ENCODE measurements at places on chromosomes 3 and 15.

- no peak for DNase-seq
These were observed 4.7 kb upstream of the CALML4 start for GRCh38 chr15:68209735-68210408.

DNA sequence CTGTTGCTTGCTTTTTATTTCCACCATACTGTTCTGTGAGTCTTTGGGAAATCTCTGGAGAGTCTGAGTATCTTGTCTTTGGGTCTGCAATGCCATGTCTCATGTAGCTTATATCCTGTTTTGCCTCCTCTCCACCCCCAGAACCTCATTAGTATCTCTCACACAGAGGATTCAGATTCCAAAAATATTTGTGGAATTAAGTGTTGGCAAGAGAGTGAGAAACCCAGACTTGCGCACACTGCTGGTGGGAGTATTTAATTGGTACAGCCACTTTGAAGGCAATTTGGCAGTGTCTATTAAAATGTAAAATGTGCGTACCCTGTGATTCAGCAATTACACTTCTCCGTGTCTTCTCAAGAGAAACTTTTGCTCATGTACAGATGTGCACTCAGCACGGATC, 68.6 kb downstream of the ZNF621 start:
- no peak for DNase-seq

DNA sequence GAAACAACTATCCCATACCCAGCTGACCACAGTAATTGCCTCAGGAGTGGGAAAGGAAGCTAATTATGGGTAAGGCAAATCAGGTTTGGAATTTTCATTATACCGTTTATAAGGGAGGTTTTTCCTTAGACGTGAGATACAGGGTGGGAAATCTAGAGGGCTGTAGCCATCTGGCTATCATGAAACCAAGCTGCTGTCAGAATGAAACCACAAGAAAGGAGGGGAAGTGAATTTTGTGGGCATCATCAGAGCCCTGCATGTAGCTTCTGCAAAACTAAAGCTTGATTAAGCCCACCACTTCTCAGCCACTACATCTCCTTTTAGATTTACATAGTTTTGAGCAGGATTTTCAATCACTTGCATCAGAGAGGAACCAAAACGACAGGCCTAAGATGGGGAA, 893.5 kb downstream of the TUSC7 start:
- no peak for DNase-seq

- DNase-seq = no peak
These were observed 577.6 kb downstream of the RSL24D1 start for GRCh38 chr15:54619180-54619579.

DNA sequence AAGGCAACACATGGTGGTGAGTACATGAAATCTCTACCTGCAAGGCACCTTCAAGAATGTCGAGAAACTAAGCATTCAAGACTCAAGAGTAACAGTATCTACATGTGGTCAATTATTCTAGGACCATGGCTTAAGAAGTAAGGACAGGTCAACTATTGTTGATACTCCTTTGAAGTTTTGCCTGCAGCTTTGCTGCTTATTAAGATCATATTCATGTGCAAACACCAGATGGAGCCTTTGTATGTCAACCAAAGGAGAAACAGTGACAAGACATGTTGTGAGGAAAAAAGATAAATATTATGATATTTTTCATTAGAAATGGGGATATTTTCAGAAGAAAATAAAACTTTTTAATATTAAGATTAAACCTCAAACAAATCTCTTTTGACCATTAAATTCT, 52.3 kb upstream of the FGF7 start:
- DNase-seq = no peak

DNA sequence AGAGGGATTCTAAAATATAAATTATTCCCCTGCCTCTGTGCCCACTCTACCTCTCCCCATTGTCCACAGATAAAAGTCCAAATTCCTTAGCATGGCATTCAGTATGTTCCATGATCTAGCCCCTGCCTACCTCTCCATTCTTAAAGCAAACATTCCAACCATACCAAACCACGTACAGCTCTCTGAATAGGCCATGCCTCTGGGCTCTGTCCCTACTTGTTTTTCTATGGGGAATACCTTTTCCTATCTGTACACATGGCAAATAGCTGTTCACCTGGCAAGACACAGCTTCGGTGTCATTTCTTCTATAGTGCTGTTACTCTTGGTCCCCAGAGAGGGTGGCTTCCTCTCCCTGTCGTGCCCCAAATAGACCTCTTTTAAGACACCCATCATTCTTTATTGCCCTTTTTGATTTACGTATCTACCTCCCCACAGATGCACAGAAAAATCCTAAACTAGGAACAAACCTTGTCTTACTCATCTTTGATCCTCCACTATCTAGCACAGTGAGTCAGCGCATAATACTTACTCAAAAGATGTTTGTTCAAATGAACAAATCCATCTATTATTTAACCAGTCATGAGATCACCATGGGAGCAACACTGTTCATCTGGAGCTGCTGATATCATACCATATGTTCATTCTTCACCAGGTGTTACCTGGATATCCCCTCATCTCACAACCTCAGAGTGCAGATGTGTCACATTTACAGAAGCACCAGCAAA, 329.8 kb downstream of the THSD4 start:
- DNase-seq = no peak

DNA sequence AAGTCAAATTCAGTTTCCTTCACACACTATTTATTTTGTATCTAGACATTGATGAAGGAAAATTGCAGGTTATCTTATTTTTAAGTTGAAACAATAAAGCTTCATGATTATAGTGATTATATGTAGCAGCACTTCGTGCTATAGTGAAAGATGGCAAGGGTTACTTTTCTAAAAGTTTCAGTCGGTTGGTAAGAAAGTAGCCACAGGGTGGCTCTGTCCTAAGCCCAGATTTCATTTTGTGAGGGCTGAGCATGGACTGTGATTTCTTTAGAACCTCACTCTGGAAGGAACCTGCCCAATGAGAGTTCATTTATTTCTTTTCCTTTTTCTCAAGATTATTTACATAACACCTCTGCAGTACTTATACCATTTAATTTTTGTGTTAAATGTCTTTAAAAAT, 66.5 kb downstream of the NME9 start:
- DNase-seq = no peak

- DNase-seq = no peak
These were observed 150.2 kb upstream of the MLF1 start for GRCh38 chr3:158420654-158421396.

DNA sequence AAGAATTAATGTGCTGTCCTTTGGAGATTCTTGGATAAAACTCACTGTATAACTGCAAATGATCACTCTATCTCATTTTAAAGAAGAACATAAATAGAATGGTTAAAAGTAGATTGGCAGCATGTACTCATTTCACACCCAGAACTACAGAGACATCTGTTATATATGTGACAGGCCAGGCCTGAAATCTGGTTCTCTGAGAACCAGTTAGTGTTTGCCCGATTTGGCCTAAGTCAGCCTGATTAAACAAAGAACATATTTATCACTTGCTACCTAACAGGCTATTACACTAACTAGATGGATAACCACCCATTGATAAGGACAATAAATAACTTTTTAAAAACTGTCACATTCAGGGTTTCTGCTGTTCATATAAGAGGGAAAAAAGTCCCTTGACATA, 460.1 kb downstream of the CNTN4 start:
- no peak for DNase-seq

GRCh38 chr15:85690561-85691231, 104.0 kb downstream of the KLHL25 start:
- DNase-seq = no peak

DNA sequence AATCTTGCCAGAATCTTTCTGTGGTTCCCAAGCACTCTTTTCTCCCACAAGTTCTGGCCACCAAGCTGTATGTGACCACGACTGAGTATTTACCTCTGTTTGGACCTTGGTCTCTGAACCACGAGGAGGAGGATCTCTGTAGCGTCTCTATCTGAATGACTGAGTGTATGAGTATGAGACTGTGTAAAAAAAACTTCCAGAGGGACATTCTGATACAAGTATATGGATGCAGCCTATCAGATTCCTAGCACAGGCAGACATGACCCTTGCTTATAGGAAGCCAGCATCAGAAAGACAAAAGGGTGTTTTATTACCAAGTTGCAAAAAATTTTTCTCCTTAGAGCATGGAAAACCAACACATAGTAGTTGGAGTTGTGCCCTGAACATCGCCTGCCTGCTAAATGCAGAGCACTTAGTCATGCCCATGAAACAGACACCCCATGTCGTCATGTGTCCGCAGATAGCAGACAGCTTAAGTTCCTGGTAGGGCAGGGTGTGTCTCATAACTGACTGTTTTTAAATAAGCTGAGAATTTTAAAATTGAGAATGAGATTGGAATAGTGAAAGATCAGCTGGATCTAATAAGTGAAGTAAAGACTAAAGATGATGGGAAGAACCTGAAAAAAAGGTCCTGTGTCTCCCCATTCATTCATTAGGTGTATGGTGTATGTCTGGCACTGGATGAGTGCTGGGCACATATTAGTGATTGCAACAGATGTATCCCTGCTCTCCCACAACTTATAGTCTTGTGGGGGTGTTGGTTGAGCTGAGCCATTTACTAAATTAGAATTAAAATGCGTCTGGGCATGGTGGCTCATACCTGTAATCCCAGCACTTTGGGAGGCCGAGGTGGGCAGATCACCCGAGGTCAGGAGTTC, 30.9 kb downstream of the DAG1 start:
- DNase-seq = no peak

- no peak for DNase-seq
These were observed 54.1 kb downstream of the TRPC1 start for GRCh38 chr3:142777927-142778326.

DNA sequence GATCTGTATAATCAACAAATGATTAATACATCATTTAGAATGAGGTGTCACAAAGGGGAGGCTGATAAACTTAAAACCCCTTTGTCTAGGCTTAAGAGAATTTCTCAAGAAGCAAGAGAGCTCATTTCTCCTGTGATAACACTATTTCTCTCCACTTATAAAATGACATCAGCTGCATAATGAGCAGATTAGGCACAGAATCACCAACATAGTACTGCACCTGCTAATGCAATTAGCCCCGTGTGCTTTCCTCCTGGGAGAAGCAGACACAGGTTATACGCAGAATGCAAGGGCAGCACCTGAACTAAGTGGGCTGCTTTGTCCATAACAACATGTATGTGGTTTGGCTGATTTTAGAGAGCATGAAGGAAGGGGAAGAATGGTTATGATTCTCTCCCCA, 515.3 kb upstream of the CFAP20DC start:
- DNase-seq = no peak

DNA sequence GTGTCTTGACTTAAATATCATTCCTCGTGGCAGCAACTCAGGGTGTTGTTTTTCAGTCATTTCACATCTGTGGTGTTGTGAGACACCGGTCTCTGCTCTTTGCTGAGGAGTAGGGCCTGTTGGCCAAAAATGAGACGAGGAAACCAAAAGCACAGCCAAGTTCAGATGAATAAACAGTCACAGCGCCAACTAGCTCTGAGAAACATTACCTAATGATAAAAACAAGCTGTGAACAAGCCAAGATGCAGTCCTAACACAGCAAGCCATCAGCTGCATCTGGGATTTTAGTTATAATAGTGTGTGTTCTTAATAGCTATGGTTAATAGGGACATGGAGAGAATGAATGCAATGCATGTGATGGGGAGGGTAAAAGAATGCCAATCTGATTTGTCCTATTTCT, 843.4 kb upstream of the DPPA4 start:
- no peak for DNase-seq

GRCh38 chr15:98567951-98568350, 80.4 kb upstream of the IGF1R start:
- DNase-seq = no peak

DNA sequence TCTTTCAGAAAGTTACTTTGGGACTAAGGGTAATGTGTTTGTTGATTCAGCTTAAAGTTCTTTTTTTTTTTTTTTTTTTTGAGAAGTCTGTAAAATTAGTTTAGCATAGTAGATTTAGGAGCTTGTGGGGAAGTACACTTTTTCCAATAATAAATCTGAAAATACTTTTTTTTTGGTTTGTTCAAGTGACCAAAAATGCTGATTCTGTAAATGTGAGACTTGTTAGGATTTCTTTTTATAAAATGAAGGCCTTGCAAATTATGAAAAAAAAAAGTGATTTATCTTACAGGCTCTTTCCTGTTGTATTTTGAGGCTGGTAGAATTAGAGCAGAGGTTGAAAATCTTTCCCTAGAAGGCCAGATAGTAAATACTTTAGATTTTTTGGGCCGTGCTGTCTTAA, 7.6 kb downstream of the OXNAD1 start:
- DNase-seq = no peak

- no peak for DNase-seq
These were observed 4.2 kb upstream of the DGKG start for GRCh38 chr3:186366206-186366605.

- no peak for DNase-seq
These were observed 433.5 kb downstream of the PLOD2 start for GRCh38 chr3:145727476-145727875.

- no peak for DNase-seq
These were observed 160.1 kb downstream of the FBLN2 start for GRCh38 chr3:13708871-13709595.

- no peak for DNase-seq
These were observed 3.4 kb downstream of the MON1A start for GRCh38 chr3:49926117-49926728.

- DNase-seq = no peak
These were observed 56.4 kb downstream of the PLAAT1 start for GRCh38 chr3:193297421-193297820.

DNA sequence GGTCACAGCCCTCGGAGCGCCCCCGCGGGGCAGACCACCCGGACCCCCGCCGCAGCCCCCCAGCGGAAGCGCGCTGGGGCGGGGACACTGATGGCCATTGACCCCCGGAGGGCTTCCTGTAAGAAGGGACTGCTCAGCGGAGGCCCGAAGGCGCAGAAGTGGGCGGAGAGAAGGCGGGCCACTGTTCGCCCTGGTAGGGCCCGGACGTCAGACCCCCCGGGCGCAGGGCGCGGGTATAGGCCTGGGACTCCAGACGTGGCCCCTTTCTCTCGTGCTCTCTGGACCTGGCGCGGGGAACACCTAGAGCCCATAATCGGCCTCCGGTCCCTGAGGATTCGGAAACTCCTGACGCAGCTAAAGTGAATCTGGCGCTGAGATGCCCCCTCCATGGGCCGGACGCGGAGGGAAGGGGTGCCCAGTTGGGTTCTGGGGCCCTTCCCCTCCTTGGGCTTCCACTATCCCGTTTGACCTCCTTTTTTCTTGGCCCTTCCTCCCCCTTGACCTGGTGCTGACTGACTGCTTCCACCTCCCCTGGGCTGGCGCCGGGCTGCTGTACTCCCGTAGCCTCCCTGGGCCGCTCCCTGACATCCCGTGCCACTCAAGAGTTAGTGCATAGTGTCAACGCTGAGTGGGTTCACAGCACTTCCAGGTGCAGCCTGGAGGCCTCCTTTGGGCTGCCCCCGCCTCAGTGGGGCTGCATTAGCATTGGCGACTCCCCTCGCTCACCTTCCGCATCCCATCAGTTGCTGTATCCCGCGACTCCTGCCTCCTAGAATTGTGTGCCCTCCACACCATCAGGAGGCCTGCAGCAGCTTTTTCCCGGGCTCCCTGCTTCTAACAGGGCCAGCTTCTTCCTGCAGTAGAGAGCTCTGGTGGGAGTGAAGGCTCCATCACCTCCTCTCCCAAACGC, 694 bp downstream of the ABTB1 start:
- DNase-seq = peak; percentile 47

DNA sequence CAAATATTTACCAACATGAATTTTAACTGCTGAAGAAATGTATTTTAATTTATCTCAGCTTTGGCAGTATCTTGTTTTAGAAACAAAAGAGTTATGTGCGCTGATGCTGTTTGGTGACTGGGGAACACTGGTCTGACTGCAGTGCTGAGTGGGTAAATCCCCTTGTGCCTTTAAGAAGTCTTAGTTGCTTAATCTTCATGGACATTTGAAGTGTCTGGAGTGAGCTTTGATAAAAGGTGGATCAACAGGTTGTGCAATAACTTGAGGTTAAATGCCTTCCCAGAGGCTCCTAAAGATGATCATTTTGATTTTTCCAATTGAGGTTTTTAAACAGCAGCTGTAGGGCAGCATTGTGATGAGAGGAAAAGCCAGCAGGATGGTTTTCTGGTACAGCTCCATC, 68.7 kb downstream of the TP63 start:
- no peak for DNase-seq
